ENCODE measurements at places on chromosomes 5 and 9.

GRCh38 chr9:12640016-12640587 lies 53.1 kb upstream of the TYRP1 start:
- no peak for DNase-seq

GRCh38 chr5:124871303-124871702 lies 124.9 kb upstream of the ZNF608 start:
- DNase-seq, result no peak

DNA sequence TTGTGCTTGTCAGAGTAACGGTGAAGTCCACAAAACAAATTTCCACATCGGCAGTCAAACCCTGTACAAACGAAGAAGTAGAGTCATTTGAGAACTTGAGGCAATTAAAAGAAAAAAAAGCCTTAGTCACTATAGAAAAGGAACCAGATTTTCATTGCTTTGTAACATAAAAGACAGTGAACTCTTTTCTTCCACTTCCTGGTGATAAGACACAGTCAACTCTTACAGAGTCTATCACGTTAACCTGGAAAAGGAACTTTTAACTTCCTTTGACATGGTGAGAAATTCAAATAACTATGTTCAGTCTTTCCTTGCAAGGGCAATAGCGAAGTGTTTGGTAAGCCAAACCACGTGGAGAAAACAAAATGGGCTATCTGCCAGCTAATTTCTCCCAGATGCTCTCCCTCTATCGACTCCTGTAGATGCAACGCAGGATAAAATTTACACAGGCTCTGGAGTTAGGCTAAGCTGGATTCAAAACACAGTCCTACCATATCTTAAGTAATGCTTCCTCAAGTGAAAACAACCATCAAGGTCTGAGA lies 8.9 kb downstream of the ZFAND5 start:
- peak; percentile 43 for DNase-seq

DNA sequence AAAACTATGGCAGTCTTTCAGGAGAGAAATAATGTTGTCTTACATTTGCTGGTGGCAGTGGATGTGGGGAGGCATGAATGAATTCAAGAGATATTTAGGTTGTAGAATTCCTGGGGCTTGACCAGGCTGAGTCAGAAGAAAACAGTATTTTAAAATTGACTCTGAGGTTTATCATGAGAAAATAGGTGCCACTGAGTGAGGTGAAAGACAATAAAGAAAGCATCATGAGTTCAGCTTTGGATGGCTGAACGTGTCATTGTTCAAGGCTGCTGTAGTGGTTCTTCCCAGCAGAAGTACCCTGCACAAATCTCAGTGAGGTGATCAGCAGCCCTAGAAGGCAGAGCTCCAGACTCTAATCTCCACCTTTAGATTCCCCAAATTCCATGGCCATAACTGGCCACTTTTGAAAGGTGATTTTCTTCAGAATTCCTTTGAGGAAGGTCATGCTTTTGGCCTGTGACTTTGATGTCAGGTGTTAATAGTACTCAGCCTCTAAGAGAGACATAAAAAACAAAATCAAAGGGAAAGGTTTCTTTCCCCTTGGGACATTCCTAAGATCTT lies 395.4 kb downstream of the NTRK2 start:
- no peak for DNase-seq

DNA sequence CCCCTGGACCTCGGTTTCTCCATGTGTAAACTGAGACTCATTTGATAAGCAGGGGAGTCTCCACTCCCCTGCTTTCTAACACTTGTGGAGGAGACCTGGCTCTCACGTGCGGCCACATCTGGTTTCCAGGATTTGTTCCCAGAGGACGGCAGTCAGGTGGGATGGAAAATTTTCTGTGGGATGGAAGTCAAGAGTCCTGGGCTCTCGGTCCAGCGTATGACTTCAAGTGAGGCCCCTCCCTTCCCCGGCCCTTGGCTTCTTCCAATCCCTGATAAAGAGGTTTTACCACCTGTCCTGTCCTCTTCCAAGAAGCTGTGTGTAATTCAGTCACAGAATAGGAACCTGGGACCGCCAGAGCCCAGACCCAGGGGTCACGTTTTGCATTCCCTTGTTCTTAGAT lies 35.0 kb downstream of the TMOD1 start:
- no peak for DNase-seq
